CD4-positive, alpha-beta T cell treated with Interleukin-6 at 100 ng/mL for 8 hours (primary cell): ENCODE measurements at places on chromosomes 12 and 14.

DNA sequence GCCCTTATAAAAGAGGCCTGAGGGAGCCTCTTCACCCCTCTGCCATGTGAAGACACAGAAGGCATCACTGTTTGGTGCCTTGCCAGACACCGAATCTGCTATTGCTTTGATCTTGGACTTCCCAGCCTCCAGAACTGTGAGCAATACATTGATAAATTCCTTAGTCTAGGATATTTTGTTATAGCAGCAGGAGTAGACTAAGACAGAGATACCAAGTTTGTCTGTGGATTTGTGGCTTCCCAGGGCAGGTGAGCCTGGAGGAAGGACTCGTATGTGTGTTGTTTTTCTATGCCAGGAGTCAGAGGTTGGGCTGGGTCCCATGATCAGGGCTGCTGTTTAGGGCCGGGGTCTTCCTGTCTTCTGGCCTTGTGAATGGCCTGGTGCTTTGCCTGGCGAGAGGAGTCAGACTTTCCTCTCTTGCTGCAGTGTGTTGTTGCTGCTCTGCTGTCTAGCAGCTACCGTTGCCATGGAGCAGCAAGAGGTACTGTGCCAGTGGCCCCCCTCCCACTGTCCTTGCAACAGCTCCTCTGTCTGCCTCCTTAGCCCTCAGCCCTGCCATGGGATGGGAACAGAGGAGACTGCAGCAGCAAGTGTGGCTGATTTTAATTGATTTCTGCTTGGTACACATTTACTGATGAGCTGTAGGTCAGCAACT, 111.2 kb downstream of the CHST11 start:
- no peak for DNase-seq

DNA sequence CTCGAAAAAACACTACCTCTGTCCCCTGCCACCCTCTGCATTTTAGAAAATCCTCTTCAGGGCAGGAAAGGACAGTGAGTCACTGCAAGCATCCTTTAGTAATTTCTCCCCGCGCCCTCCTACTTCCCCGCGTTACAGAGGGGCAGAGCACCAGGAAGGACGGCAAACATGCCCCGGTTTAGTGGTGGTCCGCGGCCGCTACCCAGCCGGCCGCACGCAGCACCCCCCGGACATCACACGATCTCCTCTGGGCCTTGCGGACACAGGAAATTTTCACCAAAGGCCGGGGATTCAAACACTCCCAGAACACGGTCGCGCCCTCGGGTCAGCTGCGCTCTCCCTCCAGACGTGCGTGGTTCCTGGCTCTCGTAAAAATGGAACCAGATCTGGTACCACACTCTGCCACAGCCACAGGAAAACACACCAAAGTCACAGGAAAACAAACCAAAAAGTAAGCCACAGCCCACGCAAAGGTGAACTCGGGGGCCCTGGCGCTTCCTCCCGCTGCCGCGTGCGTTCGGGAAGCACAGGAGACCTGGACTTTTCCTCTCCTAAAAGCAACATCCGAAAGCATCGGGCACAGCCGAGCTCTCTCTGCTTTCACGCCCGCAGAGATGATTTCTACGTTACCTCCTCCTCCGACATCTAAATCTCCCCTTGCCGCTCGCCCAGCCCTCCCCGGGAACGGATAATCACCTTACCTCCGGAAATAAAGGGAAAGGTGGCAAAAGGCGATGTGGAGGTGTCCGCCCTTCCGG, 839 bp downstream of the SLC38A1 start:
- DNase-seq: peak; percentile 43

DNA sequence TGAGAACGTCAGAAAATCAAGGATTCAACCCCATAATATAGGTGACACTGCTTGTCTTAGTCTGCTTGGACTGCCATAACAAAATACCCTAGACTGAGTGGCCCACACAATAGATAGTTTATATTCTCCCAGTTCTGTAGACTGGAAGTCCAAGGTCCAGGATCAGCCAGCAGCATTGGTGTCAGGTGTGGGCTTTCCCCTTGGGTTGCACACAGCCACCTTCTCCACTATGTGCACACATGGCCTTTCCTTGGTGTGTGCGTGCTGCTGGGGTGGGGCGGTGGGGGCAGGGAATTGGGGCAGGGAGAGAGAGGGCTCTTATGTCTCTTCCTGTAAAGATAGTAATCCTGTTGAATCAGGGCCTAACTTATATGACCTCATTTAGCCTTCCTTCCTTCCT, 106.4 kb downstream of the SLC25A47 start:
- DNase-seq: no peak

DNA sequence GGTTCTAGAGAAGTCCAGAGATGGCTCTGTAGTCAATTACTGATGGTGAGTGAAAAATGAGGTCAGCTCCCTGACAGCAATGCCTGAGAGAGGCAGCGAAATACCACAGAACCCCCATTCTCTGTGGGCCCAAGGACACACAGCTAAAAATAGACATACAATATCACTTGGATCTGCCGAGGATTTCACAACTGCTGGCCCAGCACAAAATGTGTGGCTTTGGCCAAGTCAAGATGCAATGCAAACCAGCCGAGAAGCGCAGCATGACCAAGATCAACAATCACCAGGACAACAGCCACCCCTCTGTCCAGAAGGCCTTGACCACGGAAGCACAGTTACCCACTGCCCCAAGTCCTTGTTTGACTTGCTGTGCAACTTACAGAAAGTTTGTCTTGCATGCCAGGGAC, 52.2 kb downstream of the CKAP4 start:
- no peak for DNase-seq

DNA sequence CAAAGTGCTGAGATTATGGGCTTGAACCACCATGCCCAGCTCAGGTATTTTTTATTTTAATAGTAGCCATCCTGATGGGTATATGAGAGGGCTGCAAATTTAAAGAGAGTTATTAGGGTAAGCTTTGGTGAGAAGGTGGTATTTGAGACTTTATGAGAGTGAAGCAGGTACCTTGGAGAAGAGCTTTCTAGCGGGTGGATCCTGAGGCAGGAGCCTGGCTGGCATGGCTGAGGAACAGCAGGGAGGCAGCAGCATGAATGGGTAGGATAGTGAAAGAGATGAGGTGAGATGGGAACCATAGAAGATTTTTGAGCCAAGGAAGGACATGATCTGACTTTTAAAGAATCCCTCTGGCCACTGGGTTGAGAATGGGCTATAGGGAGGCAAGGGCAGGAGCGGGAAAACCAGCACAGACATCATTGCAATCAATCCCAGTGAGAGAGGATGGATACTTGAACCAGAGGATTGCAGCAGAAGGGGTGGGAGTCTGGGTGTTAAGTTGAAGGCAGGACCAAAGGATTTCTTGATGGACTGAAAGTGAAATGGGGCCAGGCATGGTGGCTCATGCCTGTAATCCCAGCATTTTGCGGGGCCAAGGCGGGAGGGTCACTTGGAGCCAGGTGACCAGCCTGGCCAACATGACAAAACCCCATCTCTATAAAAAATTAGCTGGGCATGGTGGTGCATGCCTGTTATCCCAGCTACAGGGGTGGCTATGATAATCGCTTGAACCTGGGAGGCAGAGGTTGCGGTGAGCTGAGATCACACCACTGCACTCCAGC, 5.7 kb downstream of the SVOP start:
- DNase-seq: no peak

- no peak for DNase-seq
Observed at GRCh38 chr14:88877192-88877591, 52.7 kb downstream of the TTC8 start.

- no peak for DNase-seq
Observed at GRCh38 chr12:71682466-71682865, 3.4 kb upstream of the TMEM19 start.

GRCh38 chr12:131290255-131290959, 336.7 kb downstream of the ADGRD1 start:
- DNase-seq: no peak

GRCh38 chr12:68878846-68879245, 54.1 kb downstream of the CPM start:
- no peak for DNase-seq

DNA sequence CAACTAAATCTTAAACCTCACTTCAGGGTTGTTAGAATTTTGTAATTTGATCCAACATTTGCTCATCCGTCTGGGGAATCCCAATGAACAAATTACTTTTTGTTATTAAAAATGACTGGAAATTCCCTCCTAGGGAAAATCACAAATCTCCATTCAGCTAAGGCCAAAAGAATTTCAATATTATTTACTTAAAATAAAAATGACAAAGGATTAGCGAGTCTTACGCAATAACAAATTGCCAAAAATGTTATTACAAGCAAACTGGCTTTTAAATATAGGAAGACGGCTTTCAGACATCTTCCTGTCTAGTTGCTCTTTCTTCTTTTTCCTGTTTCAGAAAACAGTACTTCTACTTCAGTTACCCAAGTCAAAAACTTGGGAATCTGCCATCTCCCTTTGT, 92.4 kb upstream of the TSPAN8 start:
- no peak for DNase-seq

GRCh38 chr14:32468955-32469354, 139.9 kb downstream of the AKAP6 start:
- no peak for DNase-seq

DNA sequence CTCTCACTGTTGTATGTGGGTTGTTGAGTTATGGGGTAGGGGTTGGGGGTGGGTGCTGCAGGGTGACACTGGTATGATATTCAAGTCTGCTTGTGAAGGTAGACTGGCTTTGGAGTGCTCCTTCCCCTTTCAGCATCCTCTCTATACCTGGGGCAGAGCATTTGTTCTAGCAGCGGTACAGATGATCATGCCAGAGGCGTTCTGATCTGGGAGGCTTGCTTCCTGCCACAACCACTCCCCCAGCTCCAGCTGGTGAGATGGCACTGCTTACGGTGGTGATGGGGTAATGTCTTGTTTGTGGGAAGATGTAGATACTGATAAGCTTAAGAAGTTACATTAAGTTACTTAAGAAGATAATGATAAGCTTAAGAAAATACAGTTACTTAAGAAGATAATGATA, 131.8 kb downstream of the ERC1 start:
- peak; percentile 63 for DNase-seq

GRCh38 chr12:59780605-59781135, 184.8 kb downstream of the SLC16A7 start:
- no peak for DNase-seq

DNA sequence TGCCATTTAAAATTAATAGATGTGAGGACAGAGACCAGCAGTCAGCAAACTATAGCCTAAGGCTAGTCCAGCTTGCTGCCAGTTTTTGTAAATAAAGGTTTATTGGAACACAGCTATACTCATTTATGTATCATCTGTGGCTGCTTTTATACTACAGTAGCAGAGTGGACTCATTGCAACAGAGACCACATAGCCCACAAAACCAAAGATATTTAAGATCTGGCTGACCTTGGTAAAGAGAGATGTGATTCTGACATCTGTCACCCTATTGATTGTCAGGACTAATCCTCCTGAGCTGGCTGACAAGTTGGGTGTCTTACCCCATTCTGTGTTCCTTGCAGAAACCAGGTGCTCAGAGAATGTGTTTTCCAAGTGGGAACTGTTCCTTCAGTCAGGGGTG, 99.9 kb downstream of the BEGAIN start:
- DNase-seq: no peak

- no peak for DNase-seq
Observed at GRCh38 chr12:23831739-23832138, 117.7 kb downstream of the SOX5 start.

GRCh38 chr14:61653507-61653906, 41.8 kb upstream of the HIF1A start:
- no peak for DNase-seq

GRCh38 chr12:95582230-95583058, 31.2 kb upstream of the USP44 start:
- no peak for DNase-seq

- DNase-seq: no peak
Observed at GRCh38 chr12:105724641-105725040, 394.1 kb downstream of the C12orf75 start.

DNA sequence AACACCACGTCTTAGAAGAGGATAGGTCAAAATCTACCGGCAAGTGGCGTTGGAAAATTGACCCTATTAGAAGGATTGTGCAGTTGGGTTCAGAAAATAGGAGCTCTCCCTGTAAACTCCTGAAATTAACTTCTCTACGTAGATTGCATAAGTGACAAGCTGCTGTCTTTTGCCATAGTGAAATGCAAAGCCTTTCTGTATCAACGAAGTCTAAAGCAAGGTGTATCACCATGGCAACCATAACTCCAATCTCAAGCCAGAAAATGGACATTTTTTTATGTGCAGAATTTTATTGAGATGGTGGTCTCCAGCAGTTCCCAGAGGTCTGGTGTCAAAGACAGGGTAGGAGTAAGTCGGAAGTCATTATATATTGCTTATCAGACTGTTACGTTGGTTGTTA, 367.7 kb upstream of the NOVA1 start:
- no peak for DNase-seq

GRCh38 chr12:121036810-121037326, 2.2 kb downstream of the OASL start:
- peak; percentile 43 for DNase-seq
